ENCODE measurements at places on chromosomes 7 and 10. TPM values are rescaled to one million over a fixed set of nuclear protein-coding genes. Genes with fewer than 3 reads are reported as not detected.

GRCh38 chr7:24668927-24669635 lies 88.2 kb downstream of the GSDME start:
- no peaks in the 10 kb centered on the region for H3K4me1 ChIP-seq
- no peak overlapping the region for H3K27ac ChIP-seq
- no peak for DNase-seq
- peaks cover 10% of the 10 kb centered on the region for H3K36me3 ChIP-seq
- no peaks in the 10 kb centered on the region for H3K27me3 ChIP-seq
- no peak overlapping the region for H3K4me3 ChIP-seq

DNA sequence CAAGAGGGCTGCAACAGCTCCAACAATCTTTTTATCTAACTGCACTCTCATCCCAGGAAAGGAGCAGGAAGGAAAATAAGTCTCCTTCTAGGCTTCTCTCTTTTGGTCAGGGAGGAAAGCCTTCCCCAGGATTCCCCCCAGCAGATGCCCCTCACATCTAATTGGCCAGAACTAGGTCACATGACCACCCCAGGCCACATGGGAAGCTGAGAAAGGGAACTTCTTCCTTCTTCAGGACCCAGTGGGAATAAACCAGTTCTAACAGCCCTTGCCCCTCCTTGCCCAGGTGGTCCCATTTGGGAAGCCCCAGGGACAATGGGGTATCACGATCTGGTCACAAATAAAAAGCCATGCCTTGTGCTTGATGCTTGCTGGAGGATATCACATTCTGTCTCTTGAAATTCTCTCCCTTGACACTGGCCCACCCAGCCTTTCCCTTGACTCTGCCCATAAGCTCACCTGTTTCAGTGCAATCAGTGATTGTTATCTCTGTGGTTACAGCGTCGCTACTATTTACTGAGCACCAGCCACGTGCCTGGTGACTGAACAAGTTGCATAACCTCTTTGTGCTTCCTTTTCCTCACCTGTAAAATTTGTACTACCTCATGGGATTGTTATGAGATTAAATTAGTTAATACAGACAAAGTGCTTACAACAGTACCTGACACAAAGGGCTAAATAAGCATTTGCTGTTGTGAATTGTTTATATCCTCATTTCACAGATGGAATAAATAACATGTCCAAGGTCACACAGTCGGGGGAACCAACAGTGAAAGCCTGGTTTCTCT lies 9.0 kb upstream of the TACR2 start:
- no peak overlapping the region for H3K27ac ChIP-seq
- no peak for DNase-seq
- H3K4me3 ChIP-seq = no peak overlapping the region
- no peaks in the 10 kb centered on the region for H3K4me1 ChIP-seq
- peaks cover 3% of the 10 kb centered on the region for H3K27me3 ChIP-seq
- no peaks in the 10 kb centered on the region for H3K36me3 ChIP-seq

- DNase-seq = peak; percentile 62
- peak overlapping the region; percentile 17 for H3K27ac ChIP-seq
- H3K4me3 ChIP-seq = peak overlapping the region; percentile 42
- H3K27me3 ChIP-seq = no peaks in the 10 kb centered on the region
Measured at GRCh38 chr7:141649865-141650634, 51.9 kb downstream of the DENND11 start.

DNA sequence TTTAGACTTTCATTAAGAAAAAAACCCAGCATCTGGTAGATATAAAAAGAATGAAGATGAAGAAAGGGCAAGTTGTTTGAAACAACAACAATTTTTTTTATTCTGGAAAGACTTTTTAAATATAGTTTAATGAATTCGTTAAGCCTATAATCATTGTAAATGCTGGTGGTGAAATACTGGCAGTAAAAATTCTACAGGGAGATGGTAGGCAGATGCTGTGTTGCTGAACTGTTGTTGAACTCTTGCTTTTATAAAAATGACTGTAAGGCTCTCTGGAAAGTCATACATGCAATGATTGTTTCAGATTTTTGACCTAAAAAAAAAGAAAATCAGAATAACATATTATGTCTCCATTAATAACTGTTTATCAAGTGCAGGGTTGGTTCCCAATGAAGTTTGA lies 39.0 kb downstream of the SCIN start:
- H3K27ac ChIP-seq = no peak overlapping the region
- H3K27me3 ChIP-seq = no peaks in the 10 kb centered on the region
- no peaks in the 10 kb centered on the region for H3K36me3 ChIP-seq

DNA sequence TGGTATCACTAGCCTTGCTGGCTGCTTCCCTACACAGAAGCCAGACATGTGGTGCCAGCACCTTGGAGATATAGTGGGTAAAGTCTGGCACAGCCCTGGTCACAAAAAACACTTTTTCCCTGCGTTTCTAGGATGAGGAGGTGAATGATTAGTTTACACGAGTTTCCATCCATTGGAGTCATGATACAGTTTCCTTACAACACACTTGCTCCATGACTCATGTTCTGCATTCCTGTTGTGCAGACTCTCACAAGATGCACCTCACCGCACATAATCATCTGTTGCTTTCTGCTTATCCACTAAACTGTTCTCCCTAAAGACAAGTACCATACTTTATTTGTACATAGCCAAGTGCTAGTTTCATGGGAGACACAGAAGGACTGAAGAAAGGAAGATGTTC lies 747.1 kb upstream of the GALNT17 start:
- no peaks in the 10 kb centered on the region for H3K36me3 ChIP-seq
- H3K4me3 ChIP-seq = no peak overlapping the region
- no peak for DNase-seq
- no peaks in the 10 kb centered on the region for H3K4me1 ChIP-seq
- no peaks in the 10 kb centered on the region for H3K27me3 ChIP-seq
- no peak overlapping the region for H3K27ac ChIP-seq

Gene SUPV3L1
- total RNA-seq = 35.6 TPM

Gene WNT8B
- 3.8 TPM for total RNA-seq

Gene CALCR
- total RNA-seq = 0.07 TPM

DNA sequence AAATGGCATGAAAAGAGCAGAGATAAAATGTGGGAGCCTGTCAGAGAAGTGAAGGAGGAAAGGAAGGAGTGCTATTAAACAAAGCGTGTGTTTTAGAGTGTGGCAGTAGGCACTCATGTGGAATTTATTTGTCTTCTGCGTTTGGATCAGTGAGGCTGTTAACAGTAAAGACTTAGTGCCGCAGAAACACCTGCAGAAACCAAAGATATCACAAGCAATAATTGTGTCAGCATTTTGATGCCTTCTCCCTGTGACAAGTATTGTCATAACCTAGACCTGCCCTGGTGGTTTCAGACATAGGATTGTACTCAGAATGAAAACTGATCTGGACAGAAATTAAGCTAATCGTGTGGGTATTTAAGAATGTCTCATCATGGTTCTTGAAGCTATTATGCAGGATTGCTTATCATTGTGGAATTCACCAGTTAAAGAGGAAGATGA lies 191.0 kb downstream of the CAMK1D start:
- H3K4me1 ChIP-seq = peaks cover 34% of the 10 kb centered on the region
- DNase-seq = no peak
- no peaks in the 10 kb centered on the region for H3K27me3 ChIP-seq
- H3K27ac ChIP-seq = no peak overlapping the region
- no peaks in the 10 kb centered on the region for H3K36me3 ChIP-seq

GRCh38 chr7:885261-885892 lies 9.0 kb downstream of the GET4 start:
- no peak for DNase-seq
- no peak overlapping the region for H3K27ac ChIP-seq
- no peaks in the 10 kb centered on the region for H3K36me3 ChIP-seq
- H3K27me3 ChIP-seq = no peaks in the 10 kb centered on the region
- peaks cover 12% of the 10 kb centered on the region for H3K4me1 ChIP-seq

- no peaks in the 10 kb centered on the region for H3K27me3 ChIP-seq
- H3K4me1 ChIP-seq = peaks cover 6% of the 10 kb centered on the region
- no peak overlapping the region for H3K27ac ChIP-seq
- no peak overlapping the region for H3K4me3 ChIP-seq
Measured at GRCh38 chr10:116538456-116538855, 7.3 kb upstream of the PNLIP start.

DNA sequence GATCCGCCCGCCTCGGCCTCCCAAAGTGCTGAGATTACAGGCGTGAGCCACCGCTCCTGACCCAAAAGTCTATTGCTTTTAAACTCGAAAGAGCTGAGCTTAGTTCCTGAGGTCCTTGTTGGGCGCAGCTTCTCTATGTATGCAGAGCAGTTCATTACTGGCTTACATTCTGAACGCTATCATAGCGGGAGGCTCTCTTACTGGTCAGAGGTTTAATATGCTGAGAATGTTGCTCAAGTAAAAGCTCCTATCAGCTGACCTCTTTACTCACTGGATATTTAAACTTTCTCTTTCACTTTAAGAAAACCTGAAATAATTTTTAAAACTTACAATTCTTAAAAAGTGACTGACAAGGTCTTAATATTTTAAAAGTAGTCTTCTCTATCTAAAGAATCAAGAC lies 160.8 kb upstream of the WNT16 start:
- no peak overlapping the region for H3K4me3 ChIP-seq
- H3K4me1 ChIP-seq = peaks cover 9% of the 10 kb centered on the region
- no peaks in the 10 kb centered on the region for H3K36me3 ChIP-seq
- DNase-seq = no peak

DNA sequence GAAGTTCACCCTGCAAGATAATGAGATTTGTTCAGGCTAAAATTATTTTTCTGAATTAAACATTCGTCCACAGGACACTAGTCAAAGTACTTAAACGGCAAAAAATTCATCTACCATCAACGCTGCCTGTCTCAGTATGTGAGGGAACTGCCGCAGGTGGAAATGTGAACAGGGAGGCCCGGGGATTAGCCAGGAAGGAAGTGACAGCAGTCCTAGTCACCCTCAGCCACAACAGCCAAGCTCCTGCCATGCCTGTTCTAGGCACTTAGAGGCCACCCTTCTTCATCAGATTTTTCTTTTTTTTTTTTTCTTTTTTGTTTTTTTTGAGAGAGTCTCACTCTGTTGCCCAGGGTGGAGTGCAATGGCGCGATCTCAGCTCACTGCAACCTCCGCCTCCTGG lies 9.4 kb downstream of the NUDT5 start:
- H3K36me3 ChIP-seq = peaks cover 3% of the 10 kb centered on the region
- no peaks in the 10 kb centered on the region for H3K4me1 ChIP-seq
- DNase-seq = no peak
- no peak overlapping the region for H3K4me3 ChIP-seq
- no peaks in the 10 kb centered on the region for H3K27me3 ChIP-seq
- no peak overlapping the region for H3K27ac ChIP-seq

DNA sequence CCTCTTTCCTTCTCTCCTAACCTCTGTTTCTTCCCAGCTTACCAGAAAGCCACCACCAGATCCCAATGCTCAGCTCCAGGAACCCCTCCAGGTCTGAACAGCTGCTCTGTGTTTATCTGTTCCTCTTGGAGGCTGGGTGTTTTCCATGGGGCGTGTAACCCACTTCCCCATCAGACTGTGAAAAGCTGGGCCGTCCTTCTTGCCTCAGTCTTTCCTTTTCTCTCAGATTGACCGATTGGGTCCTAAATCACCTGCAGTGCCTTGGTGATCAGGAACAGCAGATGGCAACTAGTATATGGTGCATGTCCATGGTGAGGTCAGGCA lies 4.8 kb downstream of the SH3PXD2A start:
- peaks cover 4% of the 10 kb centered on the region for H3K36me3 ChIP-seq
- peak overlapping the region; percentile 27 for H3K4me3 ChIP-seq
- no peak for DNase-seq
- H3K27me3 ChIP-seq = peaks cover 5% of the 10 kb centered on the region

Gene SDK1
- 12.6 TPM for total RNA-seq

DNA sequence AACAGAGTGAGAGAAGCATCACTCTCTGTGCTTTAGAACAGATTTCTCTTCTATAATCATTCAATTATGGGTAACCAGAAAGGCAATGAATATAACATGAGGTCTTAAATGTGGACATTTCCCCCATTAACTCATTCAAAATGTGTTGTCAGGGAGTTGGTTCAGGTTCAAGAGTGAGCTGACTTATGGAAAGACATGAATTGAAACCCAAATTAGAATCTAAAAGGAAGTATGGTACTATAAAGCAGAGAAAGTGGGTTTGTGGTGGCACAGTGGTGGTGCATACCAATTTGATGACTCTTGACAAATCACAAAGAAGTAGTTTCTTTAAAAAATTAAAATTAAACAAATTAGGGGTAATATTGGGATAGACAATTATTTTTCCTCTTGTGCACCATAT lies 114.6 kb upstream of the MEOX2 start:
- H3K27me3 ChIP-seq = no peaks in the 10 kb centered on the region
- no peak for DNase-seq
- H3K27ac ChIP-seq = no peak overlapping the region
- no peak overlapping the region for H3K4me3 ChIP-seq

DNA sequence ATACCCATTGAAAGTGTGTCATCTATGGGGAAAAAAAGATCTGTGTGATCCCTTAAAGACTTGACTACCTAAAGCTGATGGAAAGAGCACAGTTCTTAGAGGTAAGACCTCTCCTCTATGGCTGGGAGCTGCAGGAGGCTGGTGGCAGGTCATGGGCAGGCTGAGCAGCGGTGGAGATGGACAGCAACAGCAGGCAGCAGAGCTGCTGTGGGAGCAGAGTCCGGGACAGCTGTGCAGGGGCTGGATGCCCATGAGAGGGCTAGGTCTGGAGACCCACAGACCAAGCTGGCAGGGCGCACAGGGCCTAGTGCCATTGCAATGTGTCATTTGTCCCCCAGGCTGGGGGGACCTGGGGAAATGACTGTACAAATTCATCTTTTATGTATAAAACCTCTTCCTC lies 13.4 kb upstream of the EPHA1 start:
- no peaks in the 10 kb centered on the region for H3K36me3 ChIP-seq
- no peak overlapping the region for H3K4me3 ChIP-seq
- no peak overlapping the region for H3K27ac ChIP-seq
- DNase-seq = no peak

DNA sequence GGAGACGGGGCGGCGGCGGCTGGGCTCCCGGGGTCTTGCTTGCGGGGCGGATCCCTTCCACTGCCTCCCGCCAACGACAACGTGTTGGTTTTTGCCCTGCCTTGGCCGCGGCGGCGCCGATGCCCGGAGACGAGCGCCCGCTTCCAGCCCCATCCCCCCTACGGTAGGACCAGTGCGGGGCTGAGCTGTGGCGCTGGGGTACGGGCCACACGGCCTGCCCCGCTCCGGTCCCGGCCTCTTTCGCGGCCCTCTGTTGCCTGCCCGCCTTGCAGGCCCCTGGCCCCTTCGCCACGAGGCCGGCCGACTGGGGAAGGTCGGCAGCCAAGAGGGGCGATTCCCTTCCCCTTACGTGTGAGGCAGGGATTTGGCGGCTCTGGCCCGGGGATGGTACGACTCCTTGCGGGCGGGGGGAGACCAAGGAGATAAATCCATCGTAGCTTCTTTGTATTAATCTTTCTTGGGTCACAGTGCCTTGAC lies 488 bp downstream of the EIF4H start:
- no peak for DNase-seq
- H3K4me3 ChIP-seq = peak overlapping the region; percentile 94
- peaks cover 47% of the 10 kb centered on the region for H3K4me1 ChIP-seq
- H3K36me3 ChIP-seq = peaks cover 3% of the 10 kb centered on the region

DNA sequence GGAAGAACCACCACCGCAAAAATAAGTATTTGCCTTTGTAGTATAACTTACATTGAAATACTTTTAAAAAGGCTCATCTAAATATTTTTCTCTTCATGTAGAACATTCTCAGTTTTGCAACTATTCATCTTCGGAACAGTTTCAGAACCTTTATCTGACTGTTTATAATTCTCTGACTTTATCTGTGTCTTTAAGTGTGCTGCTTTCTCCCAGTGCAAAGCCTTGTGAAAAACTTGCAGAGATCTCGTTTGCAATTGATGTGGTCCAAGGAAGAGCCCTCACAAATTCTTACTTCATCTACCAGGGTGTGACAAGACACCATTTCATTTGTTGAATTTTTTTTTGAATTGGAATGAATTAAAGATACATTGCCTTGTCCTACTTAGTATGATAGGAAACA lies 186.4 kb downstream of the DKK1 start:
- no peaks in the 10 kb centered on the region for H3K4me1 ChIP-seq
- no peak overlapping the region for H3K27ac ChIP-seq
- H3K27me3 ChIP-seq = no peaks in the 10 kb centered on the region
- H3K4me3 ChIP-seq = no peak overlapping the region

Gene CPEB3
- 1.4 TPM for total RNA-seq
